ENCODE measurements at places on chromosomes 1 and 21.

DNA sequence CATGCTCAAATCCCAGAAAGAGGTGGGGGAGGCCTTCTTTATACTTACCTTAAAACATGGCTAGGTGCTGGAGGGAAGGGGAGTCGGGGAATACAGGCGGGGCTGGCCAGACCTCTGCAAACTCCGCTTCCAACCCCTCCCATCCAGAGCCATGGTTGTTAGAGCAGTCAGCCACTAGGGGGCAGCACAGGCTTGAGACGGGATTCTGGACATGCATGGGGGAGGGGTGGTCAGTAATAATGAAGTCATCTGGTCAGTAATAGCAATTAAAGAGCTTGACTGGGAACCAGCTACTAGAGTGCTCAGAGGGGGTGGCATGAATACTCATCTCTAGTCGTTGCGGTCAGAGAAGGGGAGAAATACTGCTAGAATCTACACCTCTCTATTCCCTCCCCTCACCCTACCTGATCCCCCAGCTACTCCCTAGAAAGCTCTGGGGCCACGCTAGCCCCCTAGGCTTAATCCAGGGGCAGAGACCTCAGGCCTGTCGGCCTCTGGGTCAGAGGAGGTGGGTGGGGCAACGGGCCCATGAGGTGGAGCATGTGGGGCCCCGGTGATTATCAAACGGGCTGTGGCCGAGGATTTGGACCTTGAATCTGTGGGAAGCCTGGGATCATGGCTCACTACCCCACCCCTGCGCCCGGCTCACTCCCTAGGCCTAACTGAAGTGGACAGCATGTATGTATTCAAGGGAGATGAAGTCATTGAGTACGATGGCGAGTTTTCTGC lies 2.9 kb downstream of the CASQ1 start:
- DNase-seq: peak; percentile 71

- no peak for DNase-seq
Measured at GRCh38 chr1:203173566-203173965, 2.1 kb downstream of the MYBPH start.

DNA sequence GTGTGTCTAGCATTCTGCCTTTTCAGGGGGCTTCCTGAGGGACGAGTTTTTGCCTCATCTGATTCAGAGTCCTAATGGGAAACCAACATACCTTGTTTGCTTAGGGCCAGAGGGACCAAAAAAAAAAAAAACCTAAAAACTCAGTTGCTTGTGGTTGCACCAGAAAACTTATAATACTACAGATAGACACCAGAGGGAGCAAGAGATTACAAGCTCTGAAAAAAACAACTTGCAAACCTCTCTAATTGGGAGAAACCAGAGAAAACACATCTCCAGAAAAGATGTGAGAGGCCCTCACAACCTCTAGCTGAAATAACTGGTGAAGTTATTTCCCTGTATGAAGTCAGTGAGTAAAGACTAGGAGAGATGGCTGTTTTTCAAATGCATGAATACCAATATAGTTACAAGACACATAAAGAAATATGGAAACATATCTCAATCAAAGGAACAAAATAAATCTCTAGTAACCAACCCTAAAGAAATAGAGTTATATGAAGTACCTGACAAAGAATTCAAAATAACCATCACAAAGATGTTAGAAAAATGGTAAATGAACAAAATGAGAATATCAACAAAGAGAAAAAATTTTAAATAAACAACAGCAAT lies 233.7 kb upstream of the NFIA start:
- no peak for DNase-seq

GRCh38 chr1:99737016-99737415 lies 29.4 kb downstream of the FRRS1 start:
- DNase-seq: no peak

- DNase-seq: no peak
Measured at GRCh38 chr1:170510163-170510562, 21.8 kb upstream of the GORAB start.

- DNase-seq: no peak
Measured at GRCh38 chr21:32544697-32545096, 40.6 kb downstream of the TCP10L start.

GRCh38 chr1:2412773-2413494 lies 570 bp upstream of the PEX10 start:
- DNase-seq: no peak
